ENCODE measurements at places on chromosomes 16 and 17.

- DNase-seq, result no peak
These were observed 5.2 kb upstream of the CDH8 start for GRCh38 chr16:62041401-62041800.

DNA sequence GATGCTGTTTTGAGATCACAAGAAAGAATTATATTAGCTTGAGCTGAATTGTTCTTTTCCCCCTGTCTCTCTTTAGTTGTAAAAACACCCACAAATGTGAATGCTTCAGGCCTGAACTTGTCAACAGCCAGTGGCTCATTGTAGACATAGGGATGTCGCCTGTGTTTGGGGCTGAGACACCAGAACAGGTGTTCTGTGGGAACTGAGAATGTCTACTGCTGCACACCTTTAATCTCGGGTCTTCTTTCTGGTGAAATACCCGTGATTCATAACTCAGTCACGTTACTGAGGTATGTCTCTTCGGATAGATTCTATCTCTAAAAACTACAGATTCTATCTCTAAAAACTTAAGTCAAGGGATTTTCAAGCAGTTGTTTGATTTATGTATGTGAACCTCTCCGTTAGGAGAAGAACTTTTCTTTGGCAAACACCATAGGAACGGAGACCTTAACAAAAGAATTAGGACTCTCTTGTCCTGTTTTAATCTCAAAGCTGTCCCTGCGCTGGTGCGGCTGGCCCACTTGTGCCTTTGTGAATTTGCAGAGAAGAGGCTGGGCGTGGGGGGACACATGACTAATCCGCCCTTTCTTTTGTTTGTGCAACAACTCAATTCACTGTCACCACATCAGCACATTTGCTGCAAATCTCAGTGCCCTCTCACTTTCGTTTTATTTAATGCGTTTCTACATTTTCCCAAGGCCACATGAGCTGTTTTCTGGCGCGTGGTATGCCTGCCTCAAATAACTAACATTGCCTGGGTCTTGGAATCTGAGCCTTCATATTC lies 643.0 kb downstream of the MAF start:
- DNase-seq, result no peak

GRCh38 chr17:82060614-82061013 lies 5.0 kb downstream of the DUS1L start:
- DNase-seq, result no peak

DNA sequence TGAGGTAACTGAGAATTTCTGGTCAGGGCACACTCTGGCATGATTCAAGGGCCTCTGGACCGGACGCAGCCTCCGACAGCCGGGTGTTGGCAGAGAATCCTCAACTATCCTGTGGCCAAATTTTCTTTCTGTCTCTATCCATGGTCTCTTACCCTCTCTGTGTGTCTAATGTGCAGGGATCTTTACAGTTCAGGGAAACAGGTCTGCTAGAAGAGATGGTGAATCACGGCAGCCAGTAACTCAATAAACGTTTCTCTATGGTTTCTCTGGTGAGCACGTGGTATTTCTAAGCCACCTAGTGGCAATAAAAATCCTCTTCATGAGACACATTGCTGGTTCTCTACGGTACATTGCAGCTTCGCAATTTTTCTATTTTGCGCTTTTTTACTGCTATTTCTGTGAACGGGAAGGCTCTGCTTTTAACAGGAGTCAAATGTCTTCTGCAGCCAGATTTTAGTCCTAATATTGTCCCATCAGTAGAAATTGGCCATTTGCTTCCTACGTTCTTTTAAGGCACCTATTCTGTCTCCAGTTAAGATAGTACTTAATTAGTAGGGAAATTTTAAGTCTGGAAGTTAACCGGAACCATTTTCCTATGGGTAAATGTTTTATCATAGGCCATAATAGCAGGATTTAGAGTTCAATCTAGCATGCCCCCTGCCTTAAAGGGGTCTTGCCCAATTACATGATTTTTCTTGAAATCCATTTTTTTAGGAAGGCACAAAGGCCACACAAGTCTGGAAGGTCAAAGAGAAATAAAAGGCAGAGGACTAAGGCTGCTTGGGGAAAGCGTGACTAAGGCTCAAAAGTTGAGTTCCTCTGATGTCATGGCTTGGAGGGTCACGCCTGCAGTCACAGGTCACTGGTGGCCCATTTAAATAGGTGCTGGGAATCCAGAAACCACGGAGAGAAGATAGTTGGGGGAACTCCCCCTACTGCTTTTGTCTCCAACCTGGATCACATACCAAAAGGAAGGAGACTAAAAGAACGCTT lies 31.5 kb downstream of the QPRT start:
- no peak for DNase-seq

DNA sequence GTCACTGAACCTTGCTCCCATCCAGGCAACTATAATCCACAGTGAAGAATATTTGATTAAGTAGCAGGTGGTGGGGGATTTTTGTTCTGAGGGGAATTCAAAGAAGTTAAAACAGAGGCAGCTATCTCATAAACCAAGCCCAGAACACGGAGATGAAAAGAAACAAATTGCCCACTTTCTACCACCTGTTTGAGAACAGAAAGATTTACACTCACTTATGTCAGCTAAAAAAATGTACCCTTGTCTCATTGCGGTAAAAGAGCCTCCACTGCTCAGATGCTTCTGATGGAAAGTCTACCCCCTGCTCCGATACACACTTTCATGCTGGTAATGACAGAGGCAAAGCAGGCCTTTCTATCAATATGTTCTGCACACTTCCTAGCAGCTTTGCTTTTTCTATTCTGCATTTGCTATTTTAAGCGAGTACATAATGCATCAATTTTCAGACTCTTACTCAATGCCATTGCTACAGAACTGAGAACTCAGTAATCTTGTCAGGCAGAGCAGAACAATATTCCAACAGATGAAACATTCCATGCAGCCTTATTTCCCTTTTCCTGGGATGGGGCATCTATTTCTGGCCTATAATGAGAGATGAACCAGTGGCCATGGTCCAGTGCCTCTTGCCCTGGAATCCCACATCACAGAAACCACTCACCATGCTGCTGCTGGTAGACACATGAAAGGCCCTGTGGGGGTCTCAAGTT lies 29.0 kb downstream of the CDK5R1 start:
- no peak for DNase-seq
